ENCODE measurements at places on chromosomes 7 and 10.

GRCh38 chr7:130114776-130115175 is 44.4 kb downstream of the KLHDC10 start:
- DNase-seq, result no peak

GRCh38 chr7:138470391-138471157 is 10.5 kb downstream of the TRIM24 start:
- no peak for DNase-seq

- peak; percentile 95 for DNase-seq
These were observed 316.8 kb upstream of the STEAP1 start for GRCh38 chr7:89837515-89837914.

DNA sequence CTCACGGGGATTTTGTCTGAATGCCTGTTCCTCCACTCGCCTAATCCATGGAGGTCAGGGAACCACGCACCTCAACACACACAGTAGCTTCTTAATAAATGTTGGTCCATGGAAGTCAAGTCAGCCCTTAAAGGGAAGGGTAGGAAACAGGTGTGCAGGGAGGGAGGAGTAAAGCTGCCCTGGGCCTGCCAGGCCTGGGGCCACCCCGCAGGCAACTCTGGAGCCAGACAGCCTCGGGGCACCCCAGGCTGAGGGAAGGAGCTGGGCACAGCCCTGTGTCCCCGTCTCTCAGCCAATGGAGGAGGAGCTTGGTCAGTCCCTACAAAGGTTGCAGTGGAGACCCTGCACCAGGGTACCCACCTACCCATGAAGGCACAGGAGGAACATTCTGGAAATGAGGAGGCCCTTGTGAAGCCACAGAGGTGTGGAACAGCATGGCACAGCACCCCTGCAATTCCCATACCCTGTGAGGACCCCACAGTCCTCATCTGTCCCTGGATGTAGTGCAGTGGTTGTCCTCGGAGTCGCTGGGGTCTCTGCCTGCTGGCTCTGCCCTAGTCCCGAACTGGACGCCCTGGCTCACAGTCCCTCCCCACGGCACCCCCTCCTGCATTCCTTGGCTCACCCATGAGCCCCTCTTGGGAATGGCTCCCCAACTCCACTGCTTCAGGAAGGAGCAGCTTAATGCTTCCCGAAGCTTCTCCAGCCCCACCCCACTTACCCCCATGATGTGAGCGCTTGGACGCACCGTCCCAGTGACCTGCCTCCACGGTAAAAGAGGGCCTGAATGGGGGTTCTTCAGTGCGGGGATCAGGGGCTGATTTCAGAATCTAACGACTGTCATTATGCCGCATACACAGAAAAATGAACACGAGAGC is 79.2 kb upstream of the INSIG1 start:
- no peak for DNase-seq

DNA sequence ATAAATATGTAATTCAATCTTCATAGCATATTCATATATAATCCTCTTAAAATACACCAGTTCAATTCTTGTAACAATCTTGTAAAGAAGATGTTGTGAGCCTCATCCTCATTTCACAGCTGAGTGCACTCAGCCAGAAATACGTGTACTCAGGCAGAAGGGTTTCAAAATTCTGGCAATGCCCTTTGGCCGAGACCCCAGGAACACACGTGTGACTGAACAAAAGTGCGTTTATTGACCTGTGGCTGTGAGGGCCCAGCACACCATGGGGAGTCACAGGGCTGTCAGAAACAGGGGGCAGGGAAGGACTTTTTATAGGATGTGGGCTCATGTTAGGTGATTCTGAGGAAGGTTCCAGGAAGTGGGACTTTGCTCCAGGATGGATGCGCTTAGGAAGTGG is 21.5 kb downstream of the GIMAP8 start:
- DNase-seq, result no peak

GRCh38 chr7:44587843-44588711 is 6.0 kb upstream of the TMED4 start:
- peak; percentile 82 for DNase-seq

GRCh38 chr10:77604063-77604462 is 33.5 kb downstream of the KCNMA1 start:
- no peak for DNase-seq

DNA sequence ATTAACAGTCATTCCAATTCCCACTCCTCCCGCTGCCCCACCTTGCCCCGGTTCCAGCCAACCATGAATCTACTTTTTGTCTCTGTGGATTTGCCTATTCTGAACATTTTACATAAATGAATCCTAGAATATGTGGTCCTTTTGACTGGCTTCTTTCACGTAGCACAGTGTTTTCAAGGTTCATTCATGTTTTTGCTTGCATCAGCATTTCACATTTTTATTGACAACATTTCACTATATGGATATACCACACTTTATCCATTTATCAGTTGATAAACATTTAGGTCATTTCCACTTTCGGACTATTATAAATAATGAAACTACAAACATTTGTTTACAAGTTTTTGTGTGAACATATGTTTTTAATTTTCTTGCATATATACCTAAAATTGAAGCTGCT is 182.0 kb downstream of the ZNF248 start:
- DNase-seq, result no peak
